Endothelial cell (in vitro differentiated cells): ENCODE measurements at places on chromosomes 2 and 18. TPM values are rescaled to one million over a fixed set of nuclear protein-coding genes. Genes with fewer than 3 reads are reported as not detected.
A peak's percentile ranks its signal among the peaks of the same experiment; 100 is the strongest.

DNA sequence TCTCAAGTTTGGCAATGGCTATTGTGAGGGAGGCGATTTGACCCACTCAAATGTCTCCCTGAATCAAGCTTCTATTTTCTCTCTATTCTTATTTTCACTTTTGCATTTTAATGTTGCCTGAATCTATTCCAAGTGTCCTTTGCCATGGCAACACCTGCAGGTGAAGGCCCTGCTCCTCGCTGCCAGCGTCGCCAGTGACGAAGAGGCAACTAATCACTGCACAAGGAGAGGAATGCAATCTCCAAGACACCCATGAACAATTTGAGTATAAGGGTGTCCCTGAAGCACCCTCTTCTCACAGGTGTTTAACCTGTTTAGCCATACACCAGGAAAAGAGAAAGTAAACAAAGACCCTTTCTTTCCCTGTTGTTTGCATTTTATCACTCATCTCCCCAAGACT, 165.6 kb upstream of the VRK2 start:
- no peaks in the 10 kb centered on the region for H3K27me3 ChIP-seq
- no peak for DNase-seq
- H3K36me3 ChIP-seq: no peaks in the 10 kb centered on the region
- no peaks in the 10 kb centered on the region for H3K4me1 ChIP-seq
- H3K27ac ChIP-seq: no peak overlapping the region

DNA sequence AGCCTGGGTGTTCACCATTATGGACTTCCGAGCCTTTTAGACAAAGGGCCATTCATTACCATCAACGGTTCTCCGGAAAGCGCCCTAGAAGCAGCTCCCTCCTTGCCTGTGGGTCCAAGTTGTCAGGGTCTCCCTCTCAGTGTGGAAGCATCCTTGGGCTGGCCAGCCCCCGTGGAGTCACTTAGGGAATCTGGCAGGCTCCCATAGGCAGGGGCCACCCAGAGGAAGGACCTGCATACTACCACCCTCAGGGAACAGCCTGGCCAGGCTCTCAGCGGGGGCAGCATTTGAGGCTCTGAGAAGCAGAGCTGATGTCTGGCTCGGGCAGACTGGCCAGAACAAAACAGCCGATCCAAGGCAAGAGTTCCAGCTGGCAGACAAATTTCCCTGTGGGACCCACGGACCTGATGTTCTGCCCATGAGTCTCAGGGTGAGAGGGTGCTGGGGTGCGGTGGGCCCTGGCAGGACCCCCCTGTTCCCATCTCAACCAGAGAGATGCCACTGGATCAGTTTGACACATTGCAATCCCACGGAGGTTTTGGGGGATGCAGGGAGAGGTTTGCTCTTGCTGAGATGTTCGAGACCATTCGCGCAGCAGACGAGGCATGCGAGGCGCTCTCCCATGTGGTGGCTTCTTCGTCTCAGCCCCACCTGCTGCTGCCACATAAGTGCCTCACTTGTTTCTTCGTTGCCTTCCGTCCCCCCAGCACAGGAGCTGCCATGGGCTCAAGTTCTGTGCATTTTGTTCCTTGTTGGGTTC, 56.9 kb downstream of the ACKR3 start:
- H3K36me3 ChIP-seq: no peaks in the 10 kb centered on the region
- peaks cover 20% of the 10 kb centered on the region for H3K4me1 ChIP-seq
- H3K27ac ChIP-seq: no peak overlapping the region

DNA sequence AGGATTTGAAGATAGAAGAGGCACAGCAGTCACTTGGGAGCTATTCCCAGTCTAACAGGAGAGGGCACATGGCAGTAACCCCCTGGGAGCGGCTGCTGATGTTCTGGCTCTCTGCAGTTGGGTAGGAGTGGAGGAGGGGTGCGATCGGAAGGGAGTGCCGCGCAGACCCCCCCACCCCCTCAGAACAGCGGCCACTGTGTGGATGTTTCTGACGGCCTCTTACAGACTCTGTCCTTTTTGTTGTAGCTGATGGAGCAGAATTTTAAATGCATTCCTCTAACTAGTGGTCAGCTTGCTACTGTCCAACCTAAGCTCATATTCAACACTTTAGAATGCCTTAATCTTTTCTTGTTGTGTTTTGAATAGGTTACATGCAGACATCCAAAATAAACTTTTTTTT, 127.9 kb downstream of the AGAP1 start:
- H3K27me3 ChIP-seq: peaks cover 4% of the 10 kb centered on the region
- no peak overlapping the region for H3K4me3 ChIP-seq
- peaks cover 11% of the 10 kb centered on the region for H3K4me1 ChIP-seq
- no peaks in the 10 kb centered on the region for H3K36me3 ChIP-seq
- DNase-seq: no peak
- H3K27ac ChIP-seq: no peak overlapping the region

GRCh38 chr18:2903006-2903405, 56.2 kb downstream of the EMILIN2 start:
- no peak for DNase-seq
- H3K4me1 ChIP-seq: peaks cover 4% of the 10 kb centered on the region
- H3K27ac ChIP-seq: no peak overlapping the region
- H3K27me3 ChIP-seq: peaks cover 12% of the 10 kb centered on the region
- H3K4me3 ChIP-seq: no peak overlapping the region
- H3K36me3 ChIP-seq: peaks cover 1% of the 10 kb centered on the region

- H3K36me3 ChIP-seq: peaks cover 16% of the 10 kb centered on the region
- no peak overlapping the region for H3K4me3 ChIP-seq
- H3K27ac ChIP-seq: no peak overlapping the region
- no peak for DNase-seq
These were observed 11.1 kb downstream of the OBSL1 start for GRCh38 chr2:219560037-219560892.

DNA sequence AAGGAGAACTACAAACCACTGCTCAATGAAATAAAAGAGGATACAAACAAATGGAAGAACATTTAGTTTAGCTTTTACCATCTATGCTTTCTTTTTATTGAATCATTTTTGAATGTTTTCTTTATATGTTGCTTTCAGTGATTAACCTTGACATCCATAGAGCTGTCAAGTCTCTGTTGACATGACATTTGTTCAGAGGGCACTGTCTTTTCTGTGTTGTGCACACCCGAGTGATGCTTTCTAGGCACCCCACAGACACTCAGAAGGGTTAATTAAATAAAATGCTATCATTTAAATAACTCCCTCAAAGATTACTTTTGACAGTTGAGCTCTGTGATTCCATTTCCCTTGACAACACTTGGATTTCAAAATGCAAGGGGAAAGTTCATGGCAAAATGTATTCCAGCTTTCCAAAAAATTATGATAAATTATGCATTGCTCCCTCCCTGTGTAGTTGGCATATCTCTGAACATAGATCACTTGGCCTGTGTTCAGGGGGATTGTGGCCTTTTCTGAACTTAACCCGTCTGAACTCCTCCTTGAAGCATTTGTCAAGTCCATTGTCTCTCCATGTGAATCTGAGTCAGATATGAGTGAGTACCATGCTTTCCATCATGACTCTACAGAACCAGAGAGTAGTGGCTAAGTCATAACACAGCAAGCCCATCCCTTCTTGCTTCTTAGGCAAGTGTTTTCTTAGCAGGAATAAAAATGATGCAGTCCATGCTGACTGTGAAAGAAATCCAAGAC, 372.6 kb downstream of the RPRM start:
- H3K27me3 ChIP-seq: no peaks in the 10 kb centered on the region
- no peak for DNase-seq
- no peak overlapping the region for H3K27ac ChIP-seq
- no peak overlapping the region for H3K4me3 ChIP-seq
- no peaks in the 10 kb centered on the region for H3K36me3 ChIP-seq

DNA sequence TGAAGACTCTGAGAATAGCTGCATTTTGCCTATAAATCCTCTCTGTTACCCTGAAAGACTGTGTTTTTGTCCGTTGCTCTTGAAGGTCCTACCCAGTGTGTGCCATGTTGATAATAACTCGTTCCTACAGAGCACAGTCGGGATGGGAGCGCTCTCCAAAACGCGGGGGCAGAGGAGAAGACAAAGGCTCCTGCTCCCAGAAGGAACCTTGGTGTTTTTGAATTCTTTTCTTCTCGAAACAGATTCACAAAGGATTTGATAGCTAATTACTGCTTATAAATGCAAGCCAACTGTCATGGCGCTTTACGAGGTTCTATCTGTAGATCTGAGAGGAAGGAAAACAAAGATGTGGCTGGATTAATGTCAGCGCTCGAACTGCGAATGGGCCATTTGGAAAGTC, 19.3 kb upstream of the HDAC4 start:
- H3K4me3 ChIP-seq: no peak overlapping the region
- no peak overlapping the region for H3K27ac ChIP-seq
- DNase-seq: no peak
- H3K4me1 ChIP-seq: no peaks in the 10 kb centered on the region

DNA sequence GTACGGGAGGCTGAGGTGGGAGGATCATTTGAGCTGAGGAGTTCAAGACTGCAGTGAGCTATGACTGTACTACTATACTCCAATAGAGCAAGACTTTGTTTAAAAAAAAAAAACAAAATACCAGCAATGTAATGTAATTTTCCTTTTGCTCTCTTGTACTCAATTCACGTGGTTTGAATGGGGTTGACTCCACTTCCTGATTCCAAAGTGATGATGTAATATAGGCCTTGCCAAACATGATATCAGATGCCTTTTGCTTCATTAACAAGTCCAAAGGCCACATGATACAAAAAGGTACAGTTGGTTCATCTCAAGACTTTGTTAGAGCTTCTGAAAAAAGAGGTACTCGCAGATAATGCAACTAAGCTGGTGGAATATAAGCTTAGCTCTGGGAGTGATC, 321.8 kb downstream of the ZEB2 start:
- H3K27me3 ChIP-seq: no peaks in the 10 kb centered on the region
- H3K27ac ChIP-seq: peak overlapping the region; percentile 20
- H3K4me1 ChIP-seq: peaks cover 11% of the 10 kb centered on the region
- H3K36me3 ChIP-seq: no peaks in the 10 kb centered on the region
- no peak for DNase-seq
- H3K4me3 ChIP-seq: no peak overlapping the region

GRCh38 chr2:89833780-89834117, 1142.3 kb downstream of the RPIA start:
- no peak overlapping the region for H3K4me3 ChIP-seq
- no peaks in the 10 kb centered on the region for H3K4me1 ChIP-seq
- peaks cover 26% of the 10 kb centered on the region for H3K27me3 ChIP-seq
- no peak overlapping the region for H3K27ac ChIP-seq
- no peak for DNase-seq

GCG gene
- not detected for total RNA-seq

DHRS9 gene
- total RNA-seq: not detected

SNRNP27 gene
- 37.0 TPM for total RNA-seq

TUBB8B gene
- total RNA-seq: 1.4 TPM
